Endothelial cell of umbilical vein (primary cell): ENCODE measurements at places on chromosomes 3 and 15.

DNA sequence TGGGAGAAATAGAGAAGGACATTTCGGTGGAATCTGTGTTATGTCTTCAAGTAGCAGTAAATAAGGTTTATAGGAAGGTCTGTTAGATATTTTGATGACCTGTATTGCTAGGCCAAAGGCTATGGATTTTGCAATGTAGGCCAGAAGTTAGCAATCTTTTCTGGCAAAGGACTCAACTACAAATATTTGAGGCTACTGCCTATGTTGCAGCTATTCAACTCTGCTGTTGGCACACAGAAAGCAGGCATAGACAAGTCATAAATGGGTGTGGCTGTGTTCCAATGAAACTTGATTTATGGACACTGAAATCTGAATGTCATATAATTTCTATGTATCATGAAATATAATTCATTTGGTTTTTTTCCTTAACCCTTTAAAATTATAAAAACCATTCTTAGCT lies 438.7 kb upstream of the C2CD4B start:
- no peak for DNase-seq

- peak; percentile 43 for DNase-seq
Measured at GRCh38 chr3:108153451-108153981, 62.7 kb upstream of the CD47 start.

DNA sequence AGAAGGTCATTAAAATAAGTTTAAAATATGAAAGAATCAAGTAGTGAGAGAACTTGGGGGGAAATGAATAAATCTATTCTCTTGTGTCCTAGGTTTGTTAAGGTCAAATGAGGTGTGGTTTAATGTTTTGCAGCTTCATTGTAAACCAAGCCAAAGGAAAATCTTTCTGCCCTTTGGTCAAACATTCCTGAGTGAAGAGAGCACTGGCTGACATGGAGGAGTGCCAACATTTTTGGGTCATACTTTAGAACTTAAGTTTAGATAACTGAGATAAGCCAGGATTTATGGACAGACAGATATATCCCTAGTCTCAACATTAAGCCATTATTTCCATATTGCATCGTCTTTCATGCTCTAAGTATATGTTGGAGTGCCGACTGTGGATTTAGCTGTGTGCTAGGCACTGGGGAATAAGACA lies 66.4 kb downstream of the PTPRG start:
- DNase-seq, result peak; percentile 30

DNA sequence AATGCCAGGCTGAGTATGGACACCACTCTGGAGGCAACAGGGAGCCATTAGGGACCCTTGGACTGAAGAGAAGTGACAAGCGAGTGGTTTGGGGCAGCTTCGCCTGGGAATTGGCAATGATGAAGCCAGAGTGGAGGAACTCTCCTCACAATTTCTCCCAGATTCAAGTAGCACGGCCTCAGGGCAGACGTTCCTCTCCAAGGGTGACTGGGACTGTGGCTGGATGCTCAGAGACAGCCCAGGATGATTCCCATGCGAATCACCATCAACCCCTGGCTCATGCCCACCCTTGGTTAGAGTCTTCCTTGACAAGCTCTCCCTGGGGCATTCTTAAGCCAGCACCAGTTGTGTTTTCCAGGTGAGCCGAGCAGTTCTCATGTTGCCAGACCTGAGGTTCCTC lies 16.3 kb upstream of the DOCK3 start:
- no peak for DNase-seq
